OCI-M1 (cell line): ENCODE measurements at places on chromosomes 2 and 18.

GRCh38 chr2:64982932-64983331 is 6.3 kb upstream of the SLC1A4 start:
- no peak for DNase-seq

DNA sequence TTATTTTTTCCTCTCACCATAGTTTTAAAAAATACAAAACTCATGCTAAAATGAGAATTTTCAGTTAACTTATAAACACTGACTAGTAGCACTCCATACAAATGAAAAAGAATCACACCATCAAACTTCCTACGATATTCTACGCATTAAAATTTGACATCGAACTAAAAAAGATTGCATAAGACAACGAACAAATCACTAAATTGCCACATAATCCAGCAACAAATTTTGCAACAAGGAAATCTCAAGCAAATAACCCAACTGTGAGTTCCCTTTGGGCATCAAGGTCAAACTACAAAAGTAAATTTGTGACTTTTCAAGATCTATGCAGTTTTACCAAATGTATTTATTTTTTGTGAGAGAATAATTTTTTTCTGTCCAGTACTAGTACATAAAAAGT is 1.5 kb downstream of the MAP3K2 start:
- no peak for DNase-seq

DNA sequence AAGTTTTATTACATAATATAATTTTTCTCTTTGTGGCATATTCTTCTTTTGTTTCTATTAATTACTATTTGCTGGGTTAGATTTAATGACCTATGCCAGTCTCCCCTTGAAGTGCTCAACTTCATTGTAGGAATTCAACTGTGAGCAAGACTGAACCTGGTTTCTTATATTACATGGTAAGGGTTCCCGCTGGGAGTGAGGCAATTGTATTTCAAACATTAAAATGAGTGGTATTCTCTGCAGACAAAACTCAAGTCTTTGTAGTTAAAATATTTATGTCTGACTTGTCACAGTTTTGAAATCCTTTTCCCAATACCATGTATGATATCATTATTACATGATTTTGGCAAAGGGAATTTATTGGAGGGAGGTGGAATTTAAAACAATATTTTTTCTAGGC is 278.7 kb downstream of the GULP1 start:
- no peak for DNase-seq

DNA sequence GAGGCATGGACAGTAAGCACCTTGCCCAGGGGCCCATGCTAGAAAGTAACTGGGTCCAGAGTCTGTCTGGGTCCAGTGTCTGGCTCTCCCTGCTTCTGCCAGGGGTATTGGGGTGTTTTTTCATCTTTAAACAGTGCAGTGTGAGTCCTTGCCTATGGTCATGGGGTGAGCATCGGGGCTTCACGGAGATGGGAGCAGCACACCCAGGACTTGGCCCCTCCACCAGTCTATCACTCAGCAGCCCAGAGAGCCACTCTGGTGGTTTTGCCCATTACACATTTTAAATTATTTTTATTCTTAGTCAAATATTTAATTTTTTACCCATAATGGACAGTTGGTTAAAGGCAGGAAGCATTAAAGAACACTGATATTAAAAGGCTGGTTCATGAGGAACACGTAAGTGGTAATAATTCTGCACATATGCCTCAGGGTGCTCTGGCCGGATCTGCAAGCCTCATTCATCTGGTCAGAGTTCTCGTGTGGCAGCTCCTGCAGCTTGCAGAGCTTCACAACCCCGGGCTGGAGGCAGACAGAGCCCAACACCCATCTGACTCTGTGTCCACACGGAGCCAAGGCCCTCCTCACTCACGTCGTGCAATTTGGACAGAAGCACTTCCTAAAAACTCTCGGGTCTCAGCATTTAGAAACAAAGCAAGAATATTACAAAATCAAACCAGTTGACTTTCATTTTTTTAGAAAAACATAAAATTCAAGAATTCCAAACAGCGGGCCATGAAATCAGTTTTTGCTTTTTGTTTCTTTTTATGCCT is 204.1 kb downstream of the CTIF start:
- DNase-seq, result no peak

GRCh38 chr2:199189229-199189628 is 268.5 kb downstream of the SATB2 start:
- no peak for DNase-seq
